ENCODE measurements at places on chromosomes 13 and 19.

DNA sequence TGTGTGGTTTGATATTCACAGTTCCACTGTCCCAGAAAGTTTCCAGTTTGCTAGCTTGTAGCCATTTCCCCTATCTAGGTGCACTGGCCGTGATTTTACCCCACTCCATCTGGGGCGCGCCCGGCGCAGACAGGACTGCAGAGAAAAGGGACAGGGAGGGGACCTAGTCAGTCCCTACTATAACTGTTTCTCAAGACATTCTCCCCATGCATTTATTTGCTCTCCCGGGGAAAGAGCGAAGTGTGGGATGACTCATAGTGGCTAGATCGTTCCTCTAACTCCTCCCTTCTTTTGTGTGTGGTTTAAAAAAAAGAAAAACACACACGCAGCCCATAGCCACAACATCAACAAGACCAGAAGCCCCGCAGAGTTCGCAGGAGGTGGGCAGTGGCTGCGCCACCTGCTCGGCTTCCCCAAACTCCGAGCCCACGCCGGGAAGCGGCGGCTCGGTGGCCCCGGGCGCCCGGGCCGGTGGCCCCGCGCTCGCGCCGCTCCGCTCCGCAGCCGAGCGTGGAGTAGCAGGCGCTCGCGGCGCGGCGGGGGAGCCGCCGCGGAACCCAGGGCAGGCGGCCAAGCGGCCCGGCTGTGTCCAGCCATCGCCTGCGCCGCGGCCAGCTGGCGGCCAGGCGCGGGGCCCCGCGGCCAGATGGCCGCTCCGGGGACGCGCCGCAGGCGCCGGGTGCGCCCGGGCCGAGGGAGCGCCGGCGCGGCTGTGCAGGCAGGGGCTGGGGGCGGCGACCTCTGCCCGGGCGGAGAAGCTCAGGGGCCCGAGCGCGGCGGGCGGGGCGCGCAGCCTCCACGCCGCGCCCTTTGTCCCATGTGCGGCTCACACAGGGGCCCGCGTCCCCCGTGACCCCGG lies 653 bp downstream of the TMTC4 start:
- DNase-seq: peak; percentile 84

GRCh38 chr13:103815619-103816018 lies 749.4 kb upstream of the SLC10A2 start:
- peak; percentile 10 for DNase-seq

- DNase-seq: no peak
Measured at GRCh38 chr19:18475762-18476331, 37.9 kb upstream of the ISYNA1 start.

- DNase-seq: no peak
Measured at GRCh38 chr19:22088541-22089144, 36.4 kb downstream of the ZNF257 start.

GRCh38 chr19:15640904-15641597 lies 354 bp downstream of the CYP4F3 start:
- no peak for DNase-seq

DNA sequence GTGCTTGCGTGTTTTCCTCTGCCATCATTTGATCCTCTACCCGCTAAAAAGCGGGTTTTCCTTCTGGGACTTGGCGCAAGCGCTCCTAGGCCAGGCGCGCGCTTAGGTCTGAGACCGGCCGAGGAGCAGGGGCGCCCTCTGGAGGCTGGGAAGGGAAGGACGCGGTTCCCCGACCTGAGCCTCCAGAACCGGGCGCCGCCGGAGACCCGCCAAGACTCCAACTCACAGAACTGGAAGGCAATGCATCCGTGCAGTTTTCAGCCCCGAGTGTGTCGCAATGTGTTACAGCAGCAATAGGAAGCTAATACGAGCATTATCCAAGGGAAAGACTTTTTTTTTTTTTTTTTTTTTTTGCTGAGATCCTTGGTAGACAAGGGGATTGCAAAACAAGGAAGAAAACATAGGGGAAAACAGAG lies 190.9 kb downstream of the COL4A1 start:
- peak; percentile 59 for DNase-seq

DNA sequence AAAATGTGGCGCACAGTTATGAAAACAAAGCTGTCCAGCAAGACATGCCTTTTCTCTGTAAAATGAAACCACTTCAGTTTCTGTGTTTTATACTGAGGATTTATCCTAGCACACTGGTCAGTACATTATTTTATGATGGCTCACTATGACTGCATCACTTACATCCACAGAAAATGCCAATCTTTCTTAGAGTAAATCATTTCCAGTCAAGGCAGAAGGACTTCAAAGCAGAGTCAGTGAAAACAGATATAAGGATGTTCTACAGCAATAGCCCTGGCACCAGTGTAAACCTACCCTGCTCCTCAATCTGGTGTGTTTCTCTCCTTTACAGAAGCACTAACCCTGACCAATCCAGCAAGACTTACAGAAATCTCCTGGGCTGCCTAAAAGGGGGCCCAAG lies 473.5 kb downstream of the GPC6 start:
- DNase-seq: no peak

- no peak for DNase-seq
Measured at GRCh38 chr13:66074018-66074615, 1156.0 kb downstream of the PCDH9 start.

DNA sequence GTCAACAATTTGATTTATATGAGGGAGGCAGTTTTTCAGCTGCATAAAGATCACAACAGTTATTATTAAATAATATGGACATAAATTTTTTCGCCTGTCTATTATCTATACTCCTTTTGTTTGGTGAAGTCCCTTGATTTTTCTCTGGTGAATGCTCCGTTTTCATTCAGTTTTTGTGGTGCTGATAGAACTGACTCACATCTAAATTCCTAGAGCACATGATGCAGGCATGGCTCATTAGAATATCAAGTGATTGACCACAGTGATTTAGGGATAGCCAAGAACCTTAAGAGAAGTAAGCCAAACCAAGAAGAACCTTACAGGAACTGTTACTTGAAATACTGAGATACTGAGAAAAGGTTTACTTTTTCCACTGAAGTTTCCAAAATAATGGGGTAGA lies 208.9 kb downstream of the PRR20E start:
- no peak for DNase-seq

DNA sequence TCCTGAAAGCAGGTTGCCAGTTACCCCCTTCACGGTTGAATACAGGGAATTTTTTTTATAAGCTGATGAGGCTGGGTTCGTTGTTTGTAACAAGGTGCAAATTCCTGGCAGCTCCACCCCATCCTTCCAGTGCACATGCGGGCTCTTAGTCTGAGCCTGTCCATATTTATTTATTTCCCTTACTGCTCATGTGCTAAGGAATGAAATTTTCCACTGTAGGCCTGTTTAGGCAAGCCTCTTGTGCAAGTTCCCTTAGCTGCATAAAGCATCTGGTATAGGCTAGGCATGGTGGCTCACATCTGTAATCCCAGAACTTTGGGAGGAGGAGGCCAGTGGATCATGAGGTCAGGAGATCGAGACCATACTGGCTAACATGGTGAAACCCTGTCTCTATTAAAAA lies 560.9 kb upstream of the PCDH9 start:
- DNase-seq: no peak

- DNase-seq: no peak
Measured at GRCh38 chr13:63425131-63425530, 2009.5 kb upstream of the PCDH20 start.

Data from activated CD4-positive, alpha-beta T cell treated with anti-CD3 and anti-CD28 coated beads, Interleukin-10, Interleukin-2, amounts not matched to agents 100 ng/mL and 50 ng/mL, durations not matched to agents 16 hours and 8 hours (primary cell).